T-helper 2 cell treated with Interferon-gamma antibody and Interleukin-4, amounts not matched to agents 100 ng/mL and 5 ng/mL, for 36 hours (primary cell): ENCODE measurements at places on chromosomes 13 and 19. TPM values are rescaled to one million over a fixed set of nuclear protein-coding genes. Genes with fewer than 3 reads are reported as not detected.

Gene KIR3DL2
- 0.73 and 0.93 TPM in 2 replicates for total RNA-seq

Gene SIGLEC8
- total RNA-seq: not detected in 2 replicates

Gene MEX3D
- 12.0 and 12.1 TPM in 2 replicates for total RNA-seq

Gene IGSF23
- not detected in 2 replicates for total RNA-seq

Gene DHRS12
- total RNA-seq: 3.8 and 4.6 TPM in 2 replicates

Gene HNRNPA1L2
- 10.8 and 11.7 TPM in 2 replicates for total RNA-seq

Gene PDE4A
- 61.2 and 64.9 TPM in 2 replicates for total RNA-seq

Gene ZNF790
- total RNA-seq: 5.3 and 6.3 TPM in 2 replicates

Gene IGFL4
- not detected in 2 replicates for total RNA-seq

Gene ADAMTSL5
- 5.0 and 5.4 TPM in 2 replicates for total RNA-seq

Gene PSG2
- not detected in 2 replicates for total RNA-seq

Gene S1PR5
- not detected in 2 replicates for total RNA-seq

Gene SMARCA4
- 111 and 112 TPM in 2 replicates for total RNA-seq

Gene POSTN
- not detected in 2 replicates for total RNA-seq

Gene INSL3
- 4.1 and 5.7 TPM in 2 replicates for total RNA-seq

Gene CKM
- not detected in 2 replicates for total RNA-seq

Gene SLC25A41
- total RNA-seq: 0.16 and 0.23 TPM in 2 replicates

Gene MEDAG
- total RNA-seq: not detected in 2 replicates

Gene EMP3
- total RNA-seq: 423 and 425 TPM in 2 replicates

Gene PSG4
- not detected in 2 replicates for total RNA-seq

Gene ZNF813
- 2.8 and 3.1 TPM in 2 replicates for total RNA-seq

Gene ECSIT
- total RNA-seq: 28.6 and 28.8 TPM in 2 replicates
